CD4-positive, alpha-beta memory T cell (primary cell): ENCODE measurements at places on chromosomes 7 and 10.

- DNase-seq = no peak
These were observed 37.4 kb downstream of the GRID1 start for GRCh38 chr10:86329093-86329710.

DNA sequence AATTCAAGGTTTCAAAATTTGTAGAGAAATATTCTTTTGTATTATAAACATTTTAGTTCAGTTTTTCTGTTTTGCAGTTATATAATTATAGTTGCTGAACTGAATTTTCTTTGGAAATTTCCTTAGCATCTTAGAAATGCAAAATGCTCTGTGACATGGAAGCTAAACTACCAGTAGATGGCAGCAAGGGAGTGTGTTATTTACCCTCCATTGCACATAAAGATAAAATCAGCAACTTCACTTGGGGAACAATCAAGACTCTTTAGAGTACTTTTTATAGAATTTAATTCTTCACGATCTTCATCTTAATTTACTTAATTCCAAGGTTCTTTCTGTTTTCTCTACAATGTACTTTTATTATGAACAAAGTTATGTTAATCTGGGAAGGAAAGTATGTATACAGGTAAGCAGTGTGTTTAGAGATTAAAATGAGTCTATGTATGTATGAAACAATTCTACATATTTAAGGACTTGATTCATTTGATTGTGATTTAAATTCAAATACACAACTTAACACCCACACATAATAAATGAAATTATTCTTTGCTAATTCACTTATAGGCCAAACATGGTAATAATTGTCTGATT, 404.2 kb downstream of the THSD7A start:
- peak; percentile 7 for DNase-seq

DNA sequence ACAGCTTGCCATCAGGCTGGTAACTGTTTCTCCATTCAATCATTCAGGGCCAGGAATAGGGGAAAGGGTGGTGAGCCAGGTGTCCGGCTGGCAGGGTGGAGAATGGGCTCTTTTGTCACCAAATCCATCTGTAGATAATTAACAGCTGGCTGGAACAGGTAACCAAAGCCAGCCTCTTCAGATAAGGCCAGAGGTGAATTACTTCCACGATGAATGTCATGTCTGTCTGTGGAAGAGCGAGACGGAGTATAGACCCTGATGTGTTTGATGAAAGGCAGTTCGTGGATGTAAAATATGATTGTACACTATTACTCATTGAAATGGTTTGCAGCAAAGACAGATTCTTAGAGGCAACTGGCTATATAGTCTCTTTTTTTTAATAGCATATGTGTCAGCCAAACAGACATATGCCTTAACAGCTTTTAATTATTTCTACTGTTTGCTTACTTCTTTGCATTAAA, 149.8 kb downstream of the KLF6 start:
- no peak for DNase-seq

DNA sequence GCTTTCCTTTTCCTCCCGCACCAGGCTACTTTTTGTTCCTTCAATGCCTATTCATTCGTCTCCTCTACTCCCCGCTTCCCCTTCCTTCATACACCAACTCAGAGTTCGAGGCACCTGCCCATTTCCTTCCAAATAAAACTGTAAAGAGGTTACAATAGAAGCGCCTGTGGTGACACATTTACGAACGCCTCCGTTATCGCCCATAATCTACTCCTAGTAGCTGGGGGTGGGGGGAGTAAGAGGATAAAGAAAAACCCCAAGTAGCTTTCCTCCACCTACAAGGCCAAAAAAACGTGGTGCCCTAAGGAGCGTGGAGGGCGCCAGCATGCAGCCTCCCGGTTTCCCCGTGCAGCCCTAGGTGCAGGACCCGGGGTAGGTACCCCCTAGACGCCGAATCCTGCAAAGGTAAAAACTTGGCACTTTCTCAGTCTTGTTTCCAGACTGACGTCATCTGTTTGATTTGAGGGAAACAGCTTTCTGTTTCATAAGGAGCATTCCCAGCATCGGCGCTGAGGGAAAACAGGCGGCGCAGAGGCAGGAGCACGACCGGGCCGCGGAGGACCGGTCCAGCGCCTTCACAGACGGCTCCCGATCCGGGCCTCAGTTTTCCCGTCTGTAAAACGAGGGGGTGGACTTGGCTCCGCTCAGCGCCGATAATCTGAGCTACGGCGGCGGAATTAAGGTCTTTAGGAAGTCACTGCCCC, 922 bp downstream of the PPA1 start:
- peak; percentile 39 for DNase-seq

DNA sequence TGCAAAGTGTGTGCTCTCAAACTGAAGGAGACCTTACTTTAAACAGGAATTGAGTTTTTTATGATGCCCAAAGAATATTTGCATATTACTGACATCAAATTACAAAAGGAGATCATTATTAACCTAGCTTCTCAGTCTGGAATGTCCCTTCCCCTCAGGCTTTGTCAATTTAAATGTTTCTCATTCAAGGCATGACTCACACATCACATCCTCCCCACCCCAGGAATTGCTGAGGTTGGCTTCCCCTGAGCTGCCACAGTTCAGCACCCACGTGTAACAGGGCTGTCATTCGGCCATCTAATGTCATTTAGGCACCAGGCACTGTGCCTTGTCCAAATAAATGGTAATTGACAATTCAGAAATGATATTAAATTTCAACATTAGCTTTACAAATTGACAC, 305.9 kb upstream of the MGMT start:
- DNase-seq = no peak

DNA sequence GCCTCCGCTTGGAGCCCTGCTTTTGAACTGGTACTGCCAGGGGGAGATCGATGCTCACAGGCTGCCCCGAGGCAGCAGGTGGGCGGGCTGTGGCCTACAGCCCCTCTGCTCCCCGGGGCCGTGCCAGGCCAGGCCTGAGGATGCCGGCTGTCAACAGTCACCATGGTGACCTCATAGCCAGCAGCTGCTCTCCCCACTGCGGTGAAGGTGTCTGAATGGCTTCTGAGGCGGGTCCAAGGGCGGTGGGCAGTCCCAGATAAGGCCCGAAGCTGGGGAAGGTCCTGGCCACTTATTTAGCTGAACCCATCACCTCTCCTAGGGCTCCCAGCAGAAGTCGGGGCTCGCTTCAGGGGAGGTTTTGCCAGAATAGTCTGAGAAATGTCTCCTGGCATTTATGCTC, 179.3 kb downstream of the ARHGAP12 start:
- no peak for DNase-seq

- DNase-seq = no peak
These were observed 97.8 kb downstream of the CDK14 start for GRCh38 chr7:90693939-90694338.

DNA sequence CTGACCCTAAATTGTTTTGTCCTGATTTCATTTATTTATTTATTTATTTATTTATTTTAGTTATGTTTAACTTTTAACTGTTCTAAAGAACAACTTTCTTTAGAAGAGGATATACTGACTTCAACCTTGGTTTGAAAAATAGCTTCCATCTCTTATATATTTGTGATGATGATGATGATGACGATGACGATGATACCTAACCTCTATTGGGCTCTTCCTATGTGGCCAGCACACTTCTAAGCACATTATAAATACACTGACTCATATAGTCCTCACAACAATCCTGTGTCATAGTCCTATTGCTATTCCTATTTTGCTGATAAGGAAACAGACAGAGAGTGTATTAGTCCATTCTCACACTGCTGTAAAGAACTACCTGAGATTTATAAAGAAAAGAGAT, 162.9 kb upstream of the KIAA1217 start:
- DNase-seq = no peak

DNA sequence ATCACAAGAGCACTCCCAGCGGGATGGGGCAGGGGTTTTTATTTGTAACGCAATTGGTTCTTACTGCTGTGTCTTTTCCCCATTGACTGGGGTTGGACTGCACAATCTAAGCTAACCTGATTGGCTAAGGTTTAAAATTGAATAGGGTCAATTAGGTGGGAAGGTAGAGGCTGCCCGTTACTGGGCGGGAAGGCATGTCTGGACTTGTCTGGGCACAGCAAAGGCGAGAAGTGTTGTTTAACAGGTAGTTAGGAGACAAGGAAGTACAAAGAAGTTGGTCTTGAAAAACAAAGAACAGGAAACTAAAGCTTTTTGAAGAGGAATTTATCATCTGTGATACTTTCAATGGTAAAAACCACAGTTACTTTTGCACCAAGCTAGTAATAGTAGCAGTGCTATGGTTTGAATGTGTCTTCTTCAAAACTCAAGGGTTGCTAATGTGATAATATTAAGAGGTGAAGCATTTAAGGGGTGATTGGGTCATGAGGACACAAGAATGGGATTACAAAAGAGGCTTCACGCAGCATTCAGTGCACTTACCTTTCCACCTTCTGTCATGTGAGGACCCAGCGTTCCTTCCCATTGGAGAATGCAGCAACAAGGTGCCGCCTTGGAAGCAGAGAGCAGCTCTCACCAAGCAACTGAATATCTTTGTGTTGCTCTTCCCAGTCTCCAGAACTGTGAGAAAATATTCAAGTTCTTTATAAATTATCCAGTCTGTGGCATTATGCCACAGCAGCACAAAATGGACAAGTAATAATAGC, 875.5 kb upstream of the SORCS1 start:
- DNase-seq = no peak

- DNase-seq = no peak
These were observed 695.6 kb upstream of the IGFBP3 start for GRCh38 chr7:46616636-46617035.

DNA sequence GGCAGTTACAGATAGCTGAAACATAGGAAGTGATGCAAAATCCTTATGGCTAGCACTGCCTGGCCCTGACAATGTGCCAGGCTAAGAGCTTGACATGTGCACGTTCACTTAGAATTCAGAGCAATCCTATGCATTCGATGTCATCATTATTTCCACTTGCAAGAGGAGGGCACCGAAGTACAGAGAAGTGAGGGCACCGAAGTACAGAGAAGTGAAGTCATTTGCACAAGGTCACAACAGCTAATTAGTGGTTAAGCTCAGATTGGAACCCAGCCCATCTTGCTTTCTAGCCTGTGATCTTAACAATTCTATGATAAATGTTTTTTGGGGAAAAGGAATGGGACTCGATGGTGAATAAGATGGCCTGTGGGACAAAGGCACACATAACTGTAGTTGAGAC, 73.4 kb downstream of the ARHGAP22 start:
- no peak for DNase-seq

DNA sequence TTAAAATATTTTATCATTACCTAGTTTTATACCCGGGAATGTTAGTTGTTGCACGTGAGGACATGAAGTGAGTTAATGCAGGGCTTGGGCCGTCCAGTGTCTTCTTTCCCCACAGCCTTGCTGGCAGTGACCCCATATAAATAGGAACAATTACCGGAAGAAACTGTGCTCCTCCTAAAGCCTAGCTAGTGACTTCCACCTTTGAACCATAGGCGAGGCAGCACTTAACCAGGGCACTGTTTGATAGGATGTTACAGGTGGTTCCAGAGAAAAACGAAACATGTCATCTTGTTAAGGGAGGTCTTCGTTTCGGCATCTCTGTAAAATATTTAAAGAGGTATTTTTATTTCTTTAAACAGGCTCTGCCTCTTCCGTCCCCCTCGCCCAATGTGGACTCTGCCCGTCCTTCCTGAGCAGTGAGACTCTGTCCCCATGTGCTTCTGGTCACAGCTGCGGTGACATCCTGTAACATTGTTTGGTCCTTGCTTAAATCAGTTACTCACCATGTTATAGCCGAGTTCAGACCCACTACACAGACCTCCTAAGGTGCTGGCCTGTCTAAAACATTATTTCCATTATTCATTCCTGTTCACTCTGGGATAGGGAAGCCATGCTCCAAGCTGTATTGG, 145.6 kb downstream of the MGMT start:
- DNase-seq = no peak

GRCh38 chr7:97104719-97105238, 12.7 kb upstream of the SDHAF3 start:
- DNase-seq = peak; percentile 50

- no peak for DNase-seq
These were observed 28.1 kb upstream of the SLC29A3 start for GRCh38 chr10:71290806-71291527.

DNA sequence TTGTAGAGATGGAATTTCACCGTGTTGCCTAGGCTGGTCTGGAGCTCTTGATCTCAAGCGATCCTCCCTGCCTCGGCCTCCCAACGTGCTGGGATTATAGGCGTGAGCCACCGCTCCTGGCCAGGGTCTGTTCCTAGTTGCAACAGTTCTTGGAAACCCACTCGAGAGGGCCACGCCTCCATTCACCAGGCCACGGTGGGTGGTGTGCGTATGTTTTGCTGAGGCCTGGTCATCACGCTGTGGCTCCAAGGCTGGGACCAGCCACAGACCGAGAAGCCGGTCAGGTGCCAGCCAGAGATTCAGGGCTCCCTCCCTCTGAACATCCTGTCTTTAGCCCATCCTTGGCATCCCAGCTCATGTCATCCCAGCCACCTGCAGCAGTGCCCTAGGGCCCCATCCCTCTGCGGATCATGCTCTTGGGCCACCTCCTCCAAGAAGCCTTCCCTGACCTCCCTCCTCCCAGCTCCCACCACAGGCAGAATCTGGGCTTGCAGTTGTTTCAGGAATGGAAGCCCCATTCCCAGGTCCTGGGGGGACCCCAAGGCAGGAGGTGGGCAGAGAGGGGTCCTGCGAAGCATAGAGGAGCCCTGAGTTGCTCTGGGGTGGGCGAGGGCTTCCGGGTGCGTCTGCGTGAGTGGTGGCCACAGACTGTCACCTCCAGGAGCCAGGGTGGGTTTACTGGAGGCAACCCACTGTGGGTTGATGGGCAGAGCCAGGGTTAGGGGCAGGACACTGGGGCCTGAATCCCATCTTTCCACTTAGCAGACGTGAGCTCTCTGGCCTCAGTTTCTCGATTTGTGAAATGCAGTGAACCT, 5.2 kb downstream of the LAT2 start:
- no peak for DNase-seq

DNA sequence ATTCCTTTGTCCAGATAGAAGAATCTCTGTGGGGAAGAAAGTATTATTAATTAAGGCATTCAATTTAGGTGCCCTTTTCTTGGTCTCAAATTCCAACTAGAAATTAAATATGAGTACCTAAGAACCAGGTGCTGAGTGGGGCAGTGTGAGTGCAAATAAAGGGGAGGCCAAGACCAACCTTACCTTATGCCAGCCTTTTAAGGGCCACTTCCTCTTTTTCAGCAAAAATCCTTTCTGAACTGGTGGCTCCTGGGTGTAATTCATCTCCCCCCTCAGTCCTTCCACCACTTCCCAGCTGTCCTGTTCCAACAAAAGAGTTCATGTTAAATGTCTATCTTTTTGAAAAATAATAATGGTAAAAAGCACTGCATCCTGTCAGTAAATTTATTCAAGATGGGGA, 108.2 kb downstream of the OSBPL3 start:
- DNase-seq = no peak

- DNase-seq = no peak
These were observed 12.4 kb downstream of the TMEM273 start for GRCh38 chr10:49175587-49176309.

DNA sequence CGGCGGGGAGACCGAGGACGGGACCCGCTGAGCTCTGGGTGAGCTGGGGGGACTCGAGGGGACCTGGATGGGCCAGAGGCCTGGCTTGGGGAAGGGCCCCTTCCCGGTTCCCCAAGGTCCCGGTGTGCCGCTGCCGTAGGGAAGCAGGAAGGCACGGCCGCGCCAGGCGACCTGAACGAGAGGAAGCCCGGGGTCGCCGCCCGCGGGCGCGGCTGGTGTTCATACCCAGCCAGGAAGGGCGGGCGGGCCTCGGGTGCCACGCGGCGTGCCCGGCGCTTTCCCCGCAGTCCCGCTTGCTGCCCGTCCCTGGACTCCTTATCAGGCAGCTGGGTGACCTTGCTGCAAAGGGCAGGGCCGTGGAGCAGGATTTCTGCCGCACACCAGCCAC, 38.0 kb downstream of the ZNF777 start:
- DNase-seq = no peak
